ENCODE measurements at places on chromosomes 4 and X. TPM values are rescaled to one million over a fixed set of nuclear protein-coding genes. Genes with fewer than 3 reads are reported as not detected.

DNA sequence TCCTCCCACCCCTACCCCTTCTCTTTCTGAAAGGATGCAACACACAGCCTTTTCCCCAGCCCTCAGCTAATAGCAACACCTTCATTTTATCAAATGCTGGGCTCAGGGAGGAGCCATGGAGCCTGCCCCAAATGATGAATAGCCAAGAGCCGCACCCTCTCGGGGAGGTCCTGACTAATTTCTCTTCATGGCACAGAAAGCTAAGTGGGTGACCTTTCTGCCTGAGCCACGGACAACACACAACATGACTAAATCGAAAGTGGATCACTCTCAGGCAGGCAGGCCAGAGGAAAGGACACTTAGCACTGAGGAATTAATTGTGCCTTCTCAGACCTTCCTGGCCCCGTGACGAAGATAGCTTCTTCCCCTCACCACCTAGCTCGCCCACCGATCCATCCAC is 165.1 kb upstream of the RAI2 start:
- no peaks in the 10 kb centered on the region for H3K36me3 ChIP-seq
- H3K4me1 ChIP-seq = no peaks in the 10 kb centered on the region
- DNase-seq = no peak
- H3K4me3 ChIP-seq = no peak overlapping the region
- no peaks in the 10 kb centered on the region for H3K27me3 ChIP-seq

PTCHD1 gene
- not detected for total RNA-seq

GRCh38 chrX:17833954-17834353 is 27.1 kb downstream of the RAI2 start:
- H3K36me3 ChIP-seq = no peaks in the 10 kb centered on the region
- no peak overlapping the region for H3K4me3 ChIP-seq
- H3K27me3 ChIP-seq = no peaks in the 10 kb centered on the region
- H3K27ac ChIP-seq = no peak overlapping the region

DNA sequence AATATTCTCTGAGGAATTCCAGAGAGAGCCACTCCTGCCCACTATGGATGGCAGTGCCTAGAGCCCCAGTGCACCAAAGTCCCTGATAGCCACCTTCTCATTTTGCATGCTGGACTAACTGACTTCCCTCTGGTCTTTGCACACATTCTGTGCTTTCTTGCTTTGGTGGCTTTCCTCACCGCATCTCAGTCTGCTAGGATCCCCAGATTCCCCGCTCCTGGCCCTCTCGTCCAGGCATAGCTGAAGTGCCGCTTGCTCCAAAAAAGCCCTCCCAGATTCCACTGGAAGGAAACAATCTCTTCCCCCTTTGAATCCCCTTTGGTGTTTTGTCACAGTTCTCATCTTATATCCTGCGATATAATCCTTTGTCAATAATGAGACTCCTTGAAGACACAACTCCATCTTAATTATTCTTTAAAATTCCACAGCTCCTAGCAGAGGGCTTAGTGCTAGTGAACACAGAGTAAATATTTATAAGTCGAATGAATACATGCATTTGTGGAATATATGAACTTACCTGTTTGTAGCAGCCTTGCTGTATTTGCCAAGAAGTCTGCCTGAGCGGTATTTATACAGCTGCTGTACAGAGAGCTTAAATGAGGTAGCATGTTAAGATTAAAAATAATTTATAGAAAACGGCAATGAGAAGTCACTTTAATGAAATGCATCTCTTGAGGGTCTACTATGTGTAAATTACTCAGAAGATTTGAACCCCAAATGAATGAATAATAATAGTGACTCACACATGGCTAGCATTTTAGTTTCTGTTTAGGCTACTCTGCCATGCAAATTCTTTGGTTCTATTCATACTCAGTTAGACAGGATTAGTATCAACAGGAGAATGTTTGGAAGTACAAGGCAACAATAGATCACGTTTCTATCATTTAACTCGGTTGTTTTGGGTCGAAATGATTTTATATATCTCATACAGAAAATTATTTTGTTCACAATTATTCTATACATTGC is 421.9 kb upstream of the TENM3 start:
- no peaks in the 10 kb centered on the region for H3K27me3 ChIP-seq
- no peak overlapping the region for H3K4me3 ChIP-seq
- no peak for DNase-seq
- H3K36me3 ChIP-seq = no peaks in the 10 kb centered on the region
- no peaks in the 10 kb centered on the region for H3K4me1 ChIP-seq
- no peak overlapping the region for H3K27ac ChIP-seq

BBS12 gene
- total RNA-seq = 3.7 TPM

GRCh38 chr4:141179474-141180373 is 41.0 kb upstream of the ZNF330 start:
- no peaks in the 10 kb centered on the region for H3K27me3 ChIP-seq
- H3K4me1 ChIP-seq = no peaks in the 10 kb centered on the region

DNA sequence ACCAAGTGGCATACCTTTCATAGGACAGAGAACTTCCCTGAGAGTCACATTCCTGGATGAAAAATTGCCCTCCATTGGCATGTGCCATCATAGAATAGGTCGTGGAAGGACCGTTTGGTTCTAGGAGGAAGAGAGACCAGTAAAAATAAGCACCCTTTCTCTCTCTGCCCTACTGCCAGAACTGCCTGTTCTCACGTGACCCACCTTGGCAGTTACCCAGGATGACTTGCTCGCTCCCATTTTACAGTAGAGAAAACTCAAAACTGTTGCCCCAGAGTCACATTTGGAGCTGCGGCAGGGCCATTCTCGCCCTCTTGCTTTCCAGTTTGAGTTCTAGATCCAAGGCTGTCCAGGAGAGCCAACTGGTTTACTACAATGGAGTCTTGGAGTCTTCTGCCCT is 1.1 kb upstream of the NLGN3 start:
- H3K4me1 ChIP-seq = peaks cover 11% of the 10 kb centered on the region
- H3K4me3 ChIP-seq = no peak overlapping the region
- H3K27ac ChIP-seq = no peak overlapping the region
- no peak for DNase-seq
- no peaks in the 10 kb centered on the region for H3K27me3 ChIP-seq
- H3K36me3 ChIP-seq = peaks cover 8% of the 10 kb centered on the region

- DNase-seq = no peak
- H3K4me1 ChIP-seq = no peaks in the 10 kb centered on the region
- no peaks in the 10 kb centered on the region for H3K36me3 ChIP-seq
- H3K27me3 ChIP-seq = no peaks in the 10 kb centered on the region
- H3K4me3 ChIP-seq = no peak overlapping the region
- no peak overlapping the region for H3K27ac ChIP-seq
Measured at GRCh38 chrX:65406532-65406931, 128.1 kb downstream of the LAS1L start.

DNA sequence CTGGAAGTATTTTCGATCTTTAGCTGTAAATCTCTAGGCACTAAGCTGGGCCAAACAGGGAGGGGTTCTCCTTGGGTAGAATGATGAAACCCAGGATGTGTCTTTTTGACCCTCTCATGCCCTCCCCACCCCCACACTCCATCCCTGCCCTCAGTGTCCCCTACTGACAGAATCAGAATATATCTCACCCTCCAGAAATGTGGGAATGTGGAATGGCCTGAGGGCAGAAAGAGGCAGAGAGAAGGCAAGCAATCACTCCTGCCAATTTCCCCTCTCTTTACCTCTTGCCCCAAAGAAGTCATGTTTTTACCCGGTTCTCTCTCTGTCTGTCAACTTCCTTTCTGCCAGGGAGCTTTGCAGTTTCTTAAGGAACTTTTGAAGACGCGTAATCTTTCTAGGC is 34.4 kb downstream of the RAP2C start:
- no peaks in the 10 kb centered on the region for H3K27me3 ChIP-seq
- no peak for DNase-seq
- H3K36me3 ChIP-seq = no peaks in the 10 kb centered on the region
- no peak overlapping the region for H3K27ac ChIP-seq

DNA sequence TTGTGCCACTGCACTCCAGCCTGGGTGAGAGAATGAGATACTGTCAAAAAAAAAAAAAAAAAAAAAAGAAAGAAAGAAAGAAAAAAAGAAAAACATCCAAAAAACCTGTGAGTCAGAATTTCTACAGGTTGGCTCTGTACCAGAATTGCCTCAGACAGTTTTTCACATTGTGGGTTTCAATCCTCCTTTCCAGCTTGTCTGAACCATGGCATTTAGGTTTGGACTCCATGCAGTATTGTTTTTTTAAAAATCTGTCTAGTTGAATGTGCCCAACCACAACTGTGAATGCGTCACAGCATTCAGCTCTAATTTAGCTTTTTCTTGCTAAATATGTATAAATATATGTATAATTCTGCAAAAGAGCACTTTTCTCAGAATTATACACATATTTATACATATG is 31.4 kb upstream of the ARSH start:
- no peak for DNase-seq
- H3K36me3 ChIP-seq = no peaks in the 10 kb centered on the region

GLRB gene
- not detected for total RNA-seq

DNA sequence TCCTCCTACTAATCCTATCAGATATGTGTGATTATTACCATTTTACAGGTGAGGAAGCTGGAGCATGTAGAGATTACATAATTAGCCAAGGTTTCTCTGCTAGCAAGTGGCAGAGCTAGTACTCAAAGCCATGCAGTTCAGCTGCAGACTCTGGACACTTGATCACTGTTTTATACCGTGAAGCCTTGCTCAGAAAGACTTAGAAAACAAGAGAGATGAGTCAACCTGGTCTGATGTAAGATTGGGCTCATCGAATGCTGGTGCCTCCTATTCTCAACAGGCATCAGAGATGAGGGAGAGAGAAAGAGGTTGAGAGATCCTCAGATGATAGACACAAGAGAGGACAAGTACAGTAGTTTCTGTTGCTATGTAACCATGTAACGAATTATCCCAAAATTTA is 19.0 kb upstream of the PDE5A start:
- H3K36me3 ChIP-seq = no peaks in the 10 kb centered on the region
- no peaks in the 10 kb centered on the region for H3K4me1 ChIP-seq
- H3K27me3 ChIP-seq = no peaks in the 10 kb centered on the region
- no peak for DNase-seq
- no peak overlapping the region for H3K4me3 ChIP-seq

- H3K27ac ChIP-seq = no peak overlapping the region
- H3K27me3 ChIP-seq = no peaks in the 10 kb centered on the region
- DNase-seq = no peak
- H3K4me3 ChIP-seq = no peak overlapping the region
- H3K36me3 ChIP-seq = no peaks in the 10 kb centered on the region
- H3K4me1 ChIP-seq = no peaks in the 10 kb centered on the region
Measured at GRCh38 chr4:17094159-17094875, 195.9 kb upstream of the LDB2 start.

- no peak overlapping the region for H3K27ac ChIP-seq
- no peak overlapping the region for H3K4me3 ChIP-seq
- no peaks in the 10 kb centered on the region for H3K36me3 ChIP-seq
- no peak for DNase-seq
Measured at GRCh38 chr4:187175197-187175596, 451.5 kb upstream of the FAT1 start.

- H3K4me1 ChIP-seq = no peaks in the 10 kb centered on the region
- H3K27ac ChIP-seq = no peak overlapping the region
- no peak for DNase-seq
- no peak overlapping the region for H3K4me3 ChIP-seq
- no peaks in the 10 kb centered on the region for H3K27me3 ChIP-seq
- H3K36me3 ChIP-seq = no peaks in the 10 kb centered on the region
Measured at GRCh38 chr4:161581262-161582230, 582.3 kb downstream of the FSTL5 start.

NALF2 gene
- not detected for total RNA-seq

DNA sequence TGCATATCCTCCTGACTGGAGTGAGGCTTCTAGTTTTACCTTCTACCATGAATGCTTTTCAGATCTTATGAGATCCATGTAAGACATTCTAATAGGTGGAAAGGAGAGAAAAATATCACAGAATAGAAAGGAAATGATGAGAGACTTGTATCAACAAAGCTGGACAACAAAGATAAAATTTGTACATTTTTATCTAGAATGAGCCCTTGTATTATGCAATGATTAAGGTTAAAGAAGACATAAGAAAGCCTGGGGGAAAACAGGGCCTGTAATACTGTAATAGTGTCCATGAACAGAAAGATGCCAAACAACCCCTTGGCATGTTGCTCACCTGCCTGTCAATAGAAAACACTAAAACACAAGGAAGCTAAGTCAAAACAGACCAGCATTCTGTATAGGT is 44.2 kb upstream of the SCRG1 start:
- peaks cover 5% of the 10 kb centered on the region for H3K4me1 ChIP-seq
- no peak overlapping the region for H3K27ac ChIP-seq
- H3K36me3 ChIP-seq = no peaks in the 10 kb centered on the region
- no peak overlapping the region for H3K4me3 ChIP-seq

PGAM4 gene
- total RNA-seq = not detected

- no peaks in the 10 kb centered on the region for H3K36me3 ChIP-seq
- H3K4me3 ChIP-seq = no peak overlapping the region
- H3K4me1 ChIP-seq = no peaks in the 10 kb centered on the region
- H3K27ac ChIP-seq = no peak overlapping the region
- no peaks in the 10 kb centered on the region for H3K27me3 ChIP-seq
- peak; percentile 28 for DNase-seq
Measured at GRCh38 chrX:22081475-22082092, 49.5 kb downstream of the PHEX start.

DNA sequence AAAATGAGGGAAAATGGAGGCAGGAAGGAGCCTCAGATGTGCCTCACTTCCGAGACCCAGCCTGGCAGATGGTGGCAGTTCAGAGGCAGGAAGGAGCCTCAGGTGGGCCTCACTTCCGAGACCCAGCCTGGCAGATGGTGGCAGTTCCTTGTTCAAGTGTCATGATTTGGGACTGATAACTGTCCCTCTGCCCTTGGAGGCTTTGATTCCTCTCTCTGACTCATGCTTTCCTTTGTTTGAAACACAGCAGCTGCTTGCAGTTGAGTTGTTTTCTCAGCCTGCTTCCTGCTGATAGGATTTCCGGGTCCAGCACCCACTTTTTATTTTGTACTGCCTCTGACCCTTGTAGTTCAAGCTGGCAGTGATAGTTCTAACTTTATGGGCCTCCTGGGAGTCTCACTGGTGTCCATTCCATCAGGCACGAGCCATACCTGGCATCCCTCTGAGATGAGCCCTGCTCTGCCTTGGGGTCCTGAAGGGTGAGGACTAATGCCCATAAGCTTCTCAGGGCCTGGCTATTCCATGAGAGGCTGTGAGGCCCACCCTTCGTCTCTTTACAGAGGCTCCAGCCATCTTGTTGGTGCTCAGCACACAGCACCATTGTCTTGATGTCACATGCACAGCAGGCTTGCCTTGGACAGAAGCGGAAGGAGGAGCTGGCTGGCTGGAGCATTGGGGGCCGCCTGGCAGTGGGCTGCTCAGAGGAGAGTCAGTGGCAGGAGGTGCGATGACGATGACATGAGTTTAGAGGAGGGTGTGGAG is 13.0 kb downstream of the RGS12 start:
- no peaks in the 10 kb centered on the region for H3K27me3 ChIP-seq
- no peak overlapping the region for H3K27ac ChIP-seq
- no peaks in the 10 kb centered on the region for H3K36me3 ChIP-seq
- peak; percentile 56 for DNase-seq
- peaks cover 55% of the 10 kb centered on the region for H3K4me1 ChIP-seq
